ENCODE measurements at places on chromosomes 1 and 21. TPM values are rescaled to one million over a fixed set of nuclear protein-coding genes. Genes with fewer than 3 reads are reported as not detected.

GRCh38 chr1:61056196-61056572 is 26.2 kb upstream of the NFIA start:
- DNase-seq: no peak

CA14 gene
- total RNA-seq: 22.8 TPM

CCDC24 gene
- 1.0 TPM for total RNA-seq

- peak; percentile 67 for DNase-seq
Observed at GRCh38 chr1:54335755-54336108, 70.5 kb downstream of the SSBP3 start.

OXCT2 gene
- total RNA-seq: 0.77 TPM

MPL gene
- total RNA-seq: 0.40 TPM

GRCh38 chr1:2934642-2935081 is 86.6 kb upstream of the ACTRT2 start:
- DNase-seq: peak; percentile 3

EIF2D gene
- 26.4 TPM for total RNA-seq

DNA sequence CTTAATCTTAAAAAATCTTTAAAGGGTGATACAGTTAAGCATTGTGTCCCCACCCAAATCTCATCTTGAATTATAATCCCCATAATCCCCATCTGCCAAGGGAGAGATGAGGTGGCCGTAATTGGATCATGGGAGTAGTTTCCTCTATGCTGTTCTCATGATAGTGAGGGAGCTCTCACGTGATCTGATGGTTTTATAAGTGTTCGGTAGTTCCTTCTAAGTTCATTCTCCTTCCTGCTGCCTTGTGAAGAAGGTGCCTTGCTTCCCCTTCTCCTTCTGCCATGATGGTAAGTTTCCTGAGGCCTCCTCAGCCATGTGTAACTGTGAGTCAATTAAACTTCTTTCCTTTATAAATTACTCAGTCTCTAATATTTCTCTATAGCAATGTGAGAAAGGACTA is 10.7 kb downstream of the DHRS3 start:
- no peak for DNase-seq

- DNase-seq: peak; percentile 62
Observed at GRCh38 chr1:6962478-6962995, 177.3 kb downstream of the CAMTA1 start.

C1QB gene
- 102 TPM for total RNA-seq

TCHHL1 gene
- total RNA-seq: not detected

PTPRC gene
- 6.9 TPM for total RNA-seq

- no peak for DNase-seq
Observed at GRCh38 chr1:213643360-213643759, 344.4 kb upstream of the PROX1 start.

DNA sequence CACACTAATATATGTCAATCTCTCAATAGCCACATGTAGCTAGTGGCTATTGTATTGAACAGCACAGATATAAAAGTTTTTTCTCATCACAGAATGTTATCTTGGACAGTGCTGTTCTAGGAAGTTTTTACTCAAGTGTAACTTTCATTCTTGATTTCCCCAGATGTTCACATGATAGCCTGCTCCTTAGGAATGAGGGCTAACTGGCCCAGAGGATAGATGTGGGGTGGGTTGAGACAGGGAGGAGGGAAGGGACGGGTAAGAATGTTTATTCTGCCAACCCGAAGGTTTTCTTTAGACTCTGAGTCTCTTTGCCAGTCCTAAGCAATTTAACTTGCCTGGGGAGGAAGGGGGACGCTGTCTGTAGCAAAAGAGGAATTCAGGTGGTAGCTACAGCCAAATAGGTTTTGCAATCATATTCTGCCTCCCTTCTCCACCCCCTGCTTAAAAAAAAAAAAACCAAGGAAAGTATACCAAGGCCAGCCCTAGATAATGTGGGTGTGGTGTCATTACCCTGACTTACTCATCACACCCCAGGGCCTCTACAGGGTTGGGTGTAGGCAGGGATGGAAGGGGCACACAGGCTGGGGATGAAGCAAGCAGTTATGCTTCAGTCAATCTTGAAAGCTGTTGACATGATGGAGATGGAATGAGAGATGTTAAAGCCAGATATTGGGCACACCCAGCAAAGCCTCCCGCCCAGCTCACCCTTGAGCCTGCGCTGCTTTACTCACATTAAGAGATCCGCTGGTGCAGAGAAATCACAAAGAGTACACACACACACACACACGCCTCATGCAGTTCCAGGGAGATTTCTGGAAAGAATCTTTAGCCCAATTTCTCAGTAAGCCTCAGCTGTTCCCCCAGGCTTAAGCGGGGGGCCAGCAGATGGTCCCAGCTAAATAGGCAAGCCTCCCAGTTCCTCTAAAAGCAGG is 59.9 kb downstream of the PLXNA2 start:
- DNase-seq: peak; percentile 47

- no peak for DNase-seq
Observed at GRCh38 chr1:160625725-160626498, 20.9 kb downstream of the SLAMF1 start.

NEK2 gene
- total RNA-seq: 0.25 TPM

OR6K2 gene
- not detected for total RNA-seq

- no peak for DNase-seq
Observed at GRCh38 chr21:26140926-26141325, 29.6 kb downstream of the APP start.

- no peak for DNase-seq
Observed at GRCh38 chr1:173293756-173294155, 86.6 kb upstream of the TNFSF4 start.

- DNase-seq: no peak
Observed at GRCh38 chr1:29121516-29121935, 2.2 kb downstream of the TMEM200B start.

GRCh38 chr21:16176570-16176969 is 446.8 kb downstream of the USP25 start:
- DNase-seq: no peak

CBR1 gene
- total RNA-seq: 25.8 TPM

DAP3 gene
- 123 TPM for total RNA-seq

NECTIN4 gene
- total RNA-seq: not detected

HES3 gene
- not detected for total RNA-seq

DNA sequence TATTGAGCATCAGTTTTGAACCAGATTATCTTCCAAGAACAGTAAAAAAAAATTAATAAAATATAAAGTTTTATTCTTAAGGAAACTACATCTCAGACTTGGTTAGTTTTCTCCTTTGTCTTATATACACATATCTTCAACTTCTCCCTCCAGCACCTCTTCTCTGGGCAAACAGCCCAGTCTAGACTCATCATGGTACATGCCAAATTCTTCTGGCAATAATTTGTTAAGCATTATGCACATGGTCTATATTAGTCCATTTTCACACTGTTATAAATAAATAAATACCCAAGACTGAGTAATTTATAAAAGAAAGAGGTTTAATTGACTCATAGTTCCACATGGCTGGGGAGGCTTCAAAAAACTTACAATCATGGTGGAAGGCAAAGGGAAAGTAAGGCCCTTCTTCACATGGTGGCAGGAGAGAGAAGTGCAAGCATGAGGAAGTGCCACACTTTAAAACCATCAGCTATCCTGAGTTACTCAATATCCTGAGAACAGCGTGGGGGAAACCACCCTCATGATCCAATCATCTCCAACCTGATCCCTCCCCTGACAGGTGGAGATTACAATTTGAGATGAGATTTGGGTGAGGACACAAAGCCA is 108.7 kb upstream of the RNPC3 start:
- no peak for DNase-seq

DNA sequence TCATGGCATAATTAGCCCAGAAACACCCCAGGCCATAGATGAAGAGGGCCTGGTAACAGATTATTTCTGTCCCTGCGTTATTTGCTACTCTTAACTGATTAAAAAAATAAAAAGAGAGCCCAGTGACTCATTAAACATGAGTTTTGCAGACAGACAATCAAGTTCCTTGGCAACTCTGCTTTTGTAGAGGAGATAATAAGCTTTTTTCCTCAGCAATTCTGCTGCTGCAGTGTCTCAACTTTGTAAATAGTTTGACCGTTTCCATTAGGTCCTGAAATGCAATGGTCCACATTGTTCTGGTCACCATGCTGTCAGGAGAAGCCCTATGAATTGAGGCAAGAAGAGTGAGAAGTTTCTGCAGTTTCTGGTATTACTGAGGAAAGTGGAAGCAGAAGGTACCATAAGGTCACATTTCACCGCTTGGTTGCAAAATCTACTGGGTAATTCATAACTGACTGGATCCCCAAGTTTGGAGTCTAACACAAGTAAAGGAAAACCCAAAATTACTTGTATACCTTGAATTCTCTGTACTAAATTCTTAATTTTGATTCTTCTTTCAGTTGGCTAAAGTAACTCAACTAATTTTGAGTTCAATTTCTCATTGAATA is 139.5 kb downstream of the ZZZ3 start:
- no peak for DNase-seq

DNA sequence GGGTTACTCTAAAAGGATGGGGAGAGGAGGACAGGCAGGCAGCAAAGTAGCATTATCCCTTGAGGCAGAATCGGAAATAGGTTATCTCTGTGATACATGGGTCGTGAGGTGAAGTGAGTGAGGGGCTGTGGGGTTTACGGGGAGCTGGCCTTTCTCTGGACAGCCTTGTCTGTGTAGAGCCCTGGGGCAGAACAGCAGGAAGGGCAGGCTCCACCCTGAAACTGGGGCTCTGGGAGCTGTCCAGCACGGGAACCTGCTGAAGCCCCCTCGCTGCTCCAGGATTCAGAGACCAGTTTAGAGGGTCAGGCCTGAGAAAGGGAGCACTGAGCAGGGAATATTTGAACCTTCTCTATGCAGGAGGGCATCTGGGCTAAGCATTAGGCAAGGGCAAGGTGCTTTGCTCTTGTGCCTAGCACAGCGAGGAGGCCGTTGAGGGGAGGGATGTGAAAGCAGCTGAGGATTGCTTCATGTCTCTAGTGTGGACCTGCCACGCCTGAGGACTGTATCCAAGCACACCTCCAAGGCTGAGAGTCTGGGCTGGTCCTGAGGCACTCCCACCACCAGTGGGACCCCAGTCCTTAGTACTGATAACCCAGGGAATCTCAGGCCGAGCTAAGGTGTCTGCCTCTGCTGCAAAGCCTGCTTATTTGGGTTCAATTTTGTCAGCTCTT is 55.8 kb downstream of the NAV1 start:
- DNase-seq: peak; percentile 43

ALX3 gene
- total RNA-seq: not detected

DNA sequence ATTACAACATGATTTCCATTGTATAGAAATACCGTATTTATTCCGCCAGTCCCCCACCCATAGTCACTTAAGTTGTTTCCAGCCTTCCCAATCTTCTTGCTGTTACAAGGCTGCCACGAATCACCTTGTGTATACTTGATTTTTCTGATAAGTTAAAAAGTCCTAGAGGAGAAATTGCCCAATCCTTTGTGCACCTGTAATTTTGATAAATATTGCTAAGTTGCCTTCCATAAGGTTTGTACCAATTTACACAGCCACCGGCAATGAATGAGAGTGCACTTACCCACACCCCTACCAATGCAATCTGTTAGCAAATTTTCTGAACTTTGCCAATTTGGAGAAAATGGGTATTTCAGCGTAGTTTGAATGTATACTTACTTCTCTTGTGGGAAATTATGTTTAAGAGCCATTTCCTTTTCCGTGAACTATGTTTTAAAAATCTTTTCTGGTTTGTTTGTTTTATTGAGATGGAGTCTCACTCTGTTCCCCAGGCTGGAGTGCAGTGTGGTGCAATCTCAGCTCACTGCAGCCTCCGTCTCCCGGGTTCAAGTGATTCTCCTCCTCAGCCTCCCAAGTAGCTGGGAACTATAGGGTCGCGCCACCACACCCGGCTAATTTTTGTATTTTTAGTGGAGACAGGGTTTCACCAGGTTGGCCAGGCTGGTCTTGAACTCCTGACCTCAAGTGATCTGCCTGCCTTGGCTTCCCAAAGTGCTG is 87.4 kb downstream of the DHRS3 start:
- no peak for DNase-seq

DNA sequence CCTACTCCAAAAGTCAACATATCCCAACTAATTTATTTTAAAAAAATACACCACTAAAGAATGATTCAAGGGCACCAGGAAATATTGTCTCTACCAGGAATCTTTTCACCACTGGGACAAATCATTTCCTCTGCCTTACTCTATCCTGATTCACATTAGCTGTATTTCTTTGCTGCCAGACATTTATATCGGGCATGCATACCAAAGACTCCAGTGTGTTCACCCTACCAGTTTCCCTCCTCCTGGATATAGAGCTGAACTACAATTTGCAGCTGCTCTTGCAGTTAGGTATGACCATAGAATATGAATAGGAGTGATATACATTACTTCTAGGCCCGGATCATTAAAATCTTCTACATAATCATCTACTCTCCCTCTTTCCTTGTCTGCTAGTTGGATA is 7.6 kb downstream of the KCNJ6 start:
- DNase-seq: no peak
